ENCODE measurements at places on chromosomes 5 and 9. TPM values are rescaled to one million over a fixed set of nuclear protein-coding genes. Genes with fewer than 3 reads are reported as not detected.

ARSI gene
- polyA plus RNA-seq, result not detected

ALDH7A1 gene
- polyA plus RNA-seq, result 0.97 TPM

SPATA31A5 gene
- polyA plus RNA-seq, result not detected

RASEF gene
- polyA plus RNA-seq, result not detected

CATSPER3 gene
- not detected for polyA plus RNA-seq

ZNF300 gene
- 1.3 TPM for polyA plus RNA-seq

SUSD3 gene
- 48.8 TPM for polyA plus RNA-seq

HRCT1 gene
- polyA plus RNA-seq, result not detected

GNA14 gene
- polyA plus RNA-seq, result not detected

DEPDC1B gene
- not detected for polyA plus RNA-seq

INSL4 gene
- not detected for polyA plus RNA-seq

ADGRD2 gene
- not detected for polyA plus RNA-seq

FOXD4L3 gene
- polyA plus RNA-seq, result not detected

DNA sequence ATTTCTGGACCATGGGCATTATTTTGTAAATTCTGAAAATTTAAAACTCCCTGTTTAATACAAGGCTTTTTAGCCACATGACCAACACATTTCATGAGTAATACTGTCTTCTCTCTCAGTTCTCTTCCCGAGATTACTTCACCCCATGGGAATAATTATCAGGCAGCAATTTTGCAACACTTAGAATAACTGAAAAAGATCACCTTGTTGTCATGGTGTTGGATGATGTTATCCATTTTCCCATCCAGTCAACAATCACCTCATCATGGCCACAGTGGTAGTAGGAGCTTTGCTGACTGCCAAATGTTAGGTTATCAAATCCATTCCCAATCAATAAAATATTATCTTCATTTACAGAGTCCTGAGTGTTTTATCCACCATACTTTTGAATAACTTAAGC is 354.9 kb upstream of the ISL1 start:
- no peaks in the 10 kb centered on the region for H3K36me3 ChIP-seq
- H3K27me3 ChIP-seq, result no peaks in the 10 kb centered on the region
- no peak for DNase-seq
- H3K4me1 ChIP-seq, result no peaks in the 10 kb centered on the region
- H3K4me3 ChIP-seq, result no peak overlapping the region
- H3K27ac ChIP-seq, result no peak overlapping the region

- peaks cover 8% of the 10 kb centered on the region for H3K27me3 ChIP-seq
- H3K4me3 ChIP-seq, result no peak overlapping the region
- DNase-seq, result no peak
- H3K36me3 ChIP-seq, result peaks cover 8% of the 10 kb centered on the region
Observed at GRCh38 chr9:81002242-81002641, 687.1 kb downstream of the TLE1 start.

GRCh38 chr9:78919701-78920100 is 622.8 kb downstream of the PSAT1 start:
- H3K27me3 ChIP-seq, result no peaks in the 10 kb centered on the region
- no peak overlapping the region for H3K27ac ChIP-seq
- H3K4me3 ChIP-seq, result no peak overlapping the region
- no peaks in the 10 kb centered on the region for H3K4me1 ChIP-seq
- H3K36me3 ChIP-seq, result peaks cover 7% of the 10 kb centered on the region
- DNase-seq, result no peak

GRCh38 chr5:26482076-26482809 is 556.1 kb downstream of the CDH9 start:
- no peaks in the 10 kb centered on the region for H3K36me3 ChIP-seq
- DNase-seq, result no peak
- no peak overlapping the region for H3K4me3 ChIP-seq
- no peak overlapping the region for H3K27ac ChIP-seq
- no peaks in the 10 kb centered on the region for H3K27me3 ChIP-seq

DNA sequence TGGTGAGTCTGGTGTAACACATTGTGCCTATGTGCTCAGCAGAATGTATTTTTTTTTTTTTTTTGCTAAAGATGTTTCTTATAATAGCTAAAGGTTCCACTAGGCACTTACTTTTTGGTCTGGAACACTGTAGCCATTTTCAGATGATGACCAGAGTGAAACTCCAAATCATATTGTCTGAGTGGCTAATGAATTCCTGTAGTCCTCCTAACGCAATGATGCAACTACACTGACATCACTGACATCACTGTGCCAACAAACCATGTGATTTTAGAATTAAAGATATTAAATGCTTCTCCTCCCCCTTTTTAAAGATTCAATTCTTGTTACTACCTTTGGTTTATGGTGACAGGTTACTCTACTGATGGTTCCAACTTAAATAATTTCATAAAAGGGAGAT is 28.8 kb downstream of the JAKMIP2 start:
- no peaks in the 10 kb centered on the region for H3K4me1 ChIP-seq
- H3K27ac ChIP-seq, result no peak overlapping the region
- H3K27me3 ChIP-seq, result no peaks in the 10 kb centered on the region
- no peak overlapping the region for H3K4me3 ChIP-seq
- no peaks in the 10 kb centered on the region for H3K36me3 ChIP-seq

GRCh38 chr5:27048510-27048909 is 10.1 kb upstream of the CDH9 start:
- H3K4me1 ChIP-seq, result no peaks in the 10 kb centered on the region
- H3K4me3 ChIP-seq, result no peak overlapping the region
- no peak overlapping the region for H3K27ac ChIP-seq
- DNase-seq, result no peak

DNA sequence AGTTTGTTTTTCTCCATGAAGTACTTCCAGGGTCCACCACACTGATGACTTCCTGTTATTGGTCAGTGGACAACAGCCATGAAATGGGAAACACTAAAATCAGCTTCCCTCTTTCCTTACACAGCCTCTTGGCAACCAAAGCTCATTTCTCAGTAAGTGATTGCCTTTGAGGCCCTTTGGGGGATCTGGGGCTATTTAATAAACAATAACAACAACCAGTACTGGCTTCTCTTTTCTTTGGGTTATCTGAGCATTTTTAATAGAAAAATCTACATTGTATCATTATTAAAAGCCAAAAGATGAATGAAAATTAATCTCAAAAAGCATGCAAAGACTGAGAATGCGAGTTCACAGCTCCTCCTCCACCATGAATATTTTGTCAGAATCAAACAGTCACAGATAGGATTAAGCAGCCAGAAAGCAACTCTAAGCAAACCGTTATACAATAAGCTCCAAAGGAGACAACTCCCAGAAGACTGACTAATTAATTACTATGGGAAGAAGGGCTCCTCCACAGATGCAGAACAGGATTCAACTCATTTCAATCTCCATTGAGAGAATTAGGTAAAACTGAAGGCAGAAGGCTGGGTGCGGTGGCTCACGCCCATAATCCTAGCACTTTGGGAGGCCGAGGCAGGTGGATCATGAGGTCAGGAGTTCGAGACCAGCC is 68.3 kb downstream of the SERINC5 start:
- H3K4me3 ChIP-seq, result no peak overlapping the region
- DNase-seq, result no peak
- H3K27ac ChIP-seq, result peak overlapping the region; percentile 85
- peaks cover 12% of the 10 kb centered on the region for H3K36me3 ChIP-seq
- H3K4me1 ChIP-seq, result peaks cover 62% of the 10 kb centered on the region

DNA sequence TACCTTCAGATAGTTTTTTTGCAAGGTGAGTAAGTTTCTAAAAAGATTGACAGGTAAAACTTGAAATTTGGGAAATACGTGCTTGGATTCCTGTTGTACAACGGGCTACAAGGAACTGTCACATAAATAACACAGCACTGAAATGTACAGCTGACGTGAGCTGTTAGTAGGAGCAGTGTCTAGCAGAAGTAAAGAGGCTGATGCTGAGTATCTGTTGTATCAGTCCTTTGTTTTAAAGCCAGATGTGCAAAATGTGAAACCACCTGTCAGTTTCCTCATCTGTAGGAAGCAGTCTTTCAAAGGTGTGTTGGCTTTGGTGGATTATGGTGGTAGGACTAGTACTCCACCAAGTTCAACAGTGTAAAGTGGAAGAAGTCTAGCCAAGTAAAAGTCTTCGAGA is 122.3 kb downstream of the EFNA5 start:
- no peaks in the 10 kb centered on the region for H3K27me3 ChIP-seq
- H3K4me3 ChIP-seq, result no peak overlapping the region
- no peak for DNase-seq

- no peaks in the 10 kb centered on the region for H3K27me3 ChIP-seq
- peak overlapping the region; percentile 91 for H3K27ac ChIP-seq
- no peak for DNase-seq
Observed at GRCh38 chr5:119286511-119287488, 69.0 kb upstream of the TNFAIP8 start.

DNA sequence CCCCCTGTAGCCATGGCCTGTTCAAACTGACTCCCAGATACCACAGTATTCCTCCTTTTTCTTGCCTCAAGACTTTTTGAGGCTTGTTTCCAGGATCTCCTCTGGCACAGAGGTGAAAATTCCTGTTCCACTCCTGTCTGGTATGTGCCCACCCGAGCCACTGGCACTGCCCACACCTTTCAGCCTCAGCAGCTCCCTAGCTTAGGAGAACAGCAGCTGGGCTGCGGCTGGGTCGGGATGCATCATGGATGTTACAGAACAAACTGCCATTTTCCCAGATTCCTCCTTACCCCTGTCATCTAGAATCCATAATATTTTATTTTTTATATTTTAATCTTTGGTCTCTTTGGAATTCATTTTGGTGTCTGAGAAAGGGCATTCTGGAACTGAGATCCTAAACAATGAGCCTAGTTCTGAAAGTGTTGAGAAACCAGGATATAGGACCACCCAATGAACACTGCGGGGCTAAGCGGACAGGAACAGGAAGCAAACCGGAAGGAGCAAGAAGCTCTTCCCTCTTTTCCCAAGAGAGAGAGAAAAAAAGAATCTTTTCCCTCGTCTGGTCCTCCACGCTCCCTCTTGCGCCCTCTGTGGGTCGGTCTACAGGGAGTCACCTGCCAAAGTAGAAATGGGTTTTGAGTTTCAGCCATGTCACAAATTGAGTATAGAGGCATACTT is 12.5 kb downstream of the OR2S2 start:
- no peak overlapping the region for H3K4me3 ChIP-seq
- H3K27me3 ChIP-seq, result peaks cover 59% of the 10 kb centered on the region
- peaks cover 6% of the 10 kb centered on the region for H3K4me1 ChIP-seq
- H3K27ac ChIP-seq, result no peak overlapping the region
- DNase-seq, result peak; percentile 45
- no peaks in the 10 kb centered on the region for H3K36me3 ChIP-seq

GRCh38 chr5:132490484-132491367 is at the start of gene IRF1:
Gene IRF1 (minus strand): TSS chr5:132490773. CDS start chr5:132489478, 1,295 bp downstream.
- H3K36me3 ChIP-seq, result peaks cover 17% of the 10 kb centered on the region
- peak within 1 kb of the TSS; percentile 100 for H3K27ac ChIP-seq
- no peaks in the 10 kb centered on the region for H3K27me3 ChIP-seq
- peak within 1 kb of the TSS; percentile 97 for H3K4me3 ChIP-seq

GRCh38 chr5:173554038-173554955 is 62.2 kb downstream of the BOD1 start:
- no peak for DNase-seq
- H3K27me3 ChIP-seq, result peaks cover 36% of the 10 kb centered on the region
- no peak overlapping the region for H3K27ac ChIP-seq
- no peak overlapping the region for H3K4me3 ChIP-seq
- peaks cover under 1% of the 10 kb centered on the region for H3K36me3 ChIP-seq

DNA sequence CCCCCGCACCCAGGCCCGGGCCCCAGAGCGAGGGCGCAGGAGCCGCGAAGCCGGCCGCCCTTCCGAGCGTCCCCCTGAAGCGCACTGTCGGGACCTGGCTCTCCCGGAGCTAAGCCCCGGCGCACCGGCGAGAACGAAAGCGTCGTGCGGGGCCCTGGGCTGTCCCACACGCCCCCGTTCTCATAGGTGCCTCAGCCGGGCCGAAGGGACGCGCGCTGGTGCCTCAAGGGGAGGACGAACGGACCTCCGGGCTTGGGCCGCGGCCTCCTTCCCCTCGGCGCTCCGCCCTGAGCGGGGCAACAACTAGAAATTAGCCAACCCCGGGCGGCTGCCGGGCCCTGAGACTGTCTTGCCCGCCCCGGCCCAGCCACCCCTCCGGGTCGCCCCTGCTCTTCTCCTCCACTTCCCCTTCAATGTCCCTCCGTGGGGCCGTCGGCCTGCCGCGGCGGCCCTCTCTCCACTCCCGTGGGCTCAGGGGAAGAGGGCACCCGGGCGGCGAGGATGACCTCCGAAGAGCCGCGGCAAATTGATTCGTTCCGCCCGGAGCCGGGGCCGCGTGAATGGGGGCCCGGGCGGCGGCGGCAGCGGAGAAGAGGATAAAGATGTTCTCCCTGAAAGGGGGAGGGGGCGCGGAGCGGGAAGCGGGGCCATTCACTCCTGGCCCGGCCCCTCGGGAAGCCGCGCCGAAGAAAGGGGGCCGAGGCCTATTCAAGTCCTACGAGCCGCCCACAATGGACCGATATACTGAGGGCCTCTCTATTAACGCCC is 3.5 kb upstream of the PRDM12 start:
- H3K27me3 ChIP-seq, result peaks cover 80% of the 10 kb centered on the region
- DNase-seq, result no peak
- H3K36me3 ChIP-seq, result no peaks in the 10 kb centered on the region
- peak overlapping the region; percentile 41 for H3K4me3 ChIP-seq

GRCh38 chr9:34322899-34323591 is 6.0 kb downstream of the KIF24 start:
- no peak overlapping the region for H3K4me3 ChIP-seq
- no peak for DNase-seq
- no peak overlapping the region for H3K27ac ChIP-seq
- H3K27me3 ChIP-seq, result no peaks in the 10 kb centered on the region
- H3K4me1 ChIP-seq, result peaks cover under 1% of the 10 kb centered on the region
- no peaks in the 10 kb centered on the region for H3K36me3 ChIP-seq

DNA sequence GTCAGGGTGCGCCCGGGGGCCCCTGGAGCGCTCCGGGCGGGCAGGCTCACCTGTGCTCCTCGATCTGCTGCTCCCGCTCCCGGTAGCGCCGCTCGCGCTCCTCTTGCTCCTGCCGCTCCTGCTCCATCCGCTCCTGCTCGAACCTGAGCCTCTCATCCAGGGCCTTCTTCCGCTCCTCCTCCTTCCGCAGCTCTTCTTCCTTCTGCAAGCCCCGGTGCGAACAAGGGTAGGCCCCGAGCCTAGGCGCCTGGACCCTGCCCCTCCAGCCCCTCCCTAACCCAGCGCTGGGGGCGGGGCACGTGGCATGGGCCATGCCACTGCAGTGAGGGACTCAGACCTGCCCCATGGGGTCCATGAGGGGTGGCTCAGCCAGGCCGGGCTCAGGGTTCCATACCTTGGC is 6.6 kb downstream of the DBN1 start:
- no peaks in the 10 kb centered on the region for H3K36me3 ChIP-seq
- no peak overlapping the region for H3K27ac ChIP-seq
- peaks cover 14% of the 10 kb centered on the region for H3K27me3 ChIP-seq
- H3K4me3 ChIP-seq, result no peak overlapping the region
- peaks cover 7% of the 10 kb centered on the region for H3K4me1 ChIP-seq
- DNase-seq, result no peak

GRCh38 chr9:33878691-33879366 is 61.9 kb downstream of the UBE2R2 start:
- no peak overlapping the region for H3K4me3 ChIP-seq
- no peaks in the 10 kb centered on the region for H3K27me3 ChIP-seq
- H3K27ac ChIP-seq, result no peak overlapping the region
- DNase-seq, result no peak
- no peaks in the 10 kb centered on the region for H3K36me3 ChIP-seq

Measured in naive B cell (primary cell).